Femur (tissue), 1 donor: ENCODE measurements at places on chromosomes 7 and 10.

DNA sequence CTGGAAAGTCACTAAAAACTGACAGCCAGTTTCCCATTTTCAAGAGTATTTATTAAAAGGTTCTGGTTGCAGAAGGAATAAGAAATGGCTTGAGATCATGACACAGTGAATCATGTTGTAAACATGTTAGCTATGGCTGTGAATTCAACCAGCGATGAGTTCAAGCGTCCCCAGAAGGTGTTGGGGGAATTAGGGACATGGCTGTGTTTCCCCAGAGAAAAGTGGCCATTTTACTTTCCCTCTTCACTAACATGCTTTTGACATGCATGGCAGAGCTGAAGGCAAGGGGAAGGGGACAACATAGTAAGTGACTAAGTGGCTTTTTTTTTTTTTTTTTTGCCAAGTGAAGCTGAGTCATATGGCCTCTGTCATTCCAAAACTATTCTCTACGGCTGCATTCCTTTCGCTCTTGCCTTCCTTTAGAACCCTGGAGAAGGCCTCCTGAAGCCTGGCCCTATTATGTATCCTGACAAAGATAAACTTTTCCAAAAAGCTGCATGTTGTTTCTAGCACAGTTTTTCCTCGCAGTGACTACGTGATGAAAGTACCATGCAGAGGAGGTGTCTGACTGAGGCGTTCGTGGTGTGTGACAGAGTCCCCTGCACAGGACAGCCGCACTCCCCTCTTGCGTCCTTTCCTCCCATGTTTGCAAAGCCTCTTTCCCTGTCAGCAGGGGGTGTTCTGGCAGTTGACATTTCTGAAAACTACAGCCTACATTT is 46.9 kb downstream of the EGFR start:
- DNase-seq: no peak

DNA sequence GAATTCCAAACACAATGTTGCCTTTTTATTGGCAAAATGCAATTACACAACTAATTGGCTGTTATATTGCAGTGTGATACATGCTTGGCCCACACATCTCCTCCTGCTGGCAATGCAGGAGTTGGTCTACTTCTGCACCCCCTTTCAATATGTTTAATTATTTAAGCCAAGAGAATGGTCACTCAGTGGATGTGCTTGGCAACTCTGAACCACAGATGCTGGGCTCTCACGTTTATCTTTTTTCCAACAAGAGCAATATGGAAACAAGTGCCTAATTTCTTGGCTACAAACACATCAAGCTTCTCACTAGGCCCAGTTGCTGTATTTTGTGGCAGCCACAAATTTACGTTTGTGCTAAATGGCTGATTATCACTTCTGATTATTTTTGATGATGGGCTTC is 1149.2 kb upstream of the CELF2 start:
- DNase-seq: no peak

DNA sequence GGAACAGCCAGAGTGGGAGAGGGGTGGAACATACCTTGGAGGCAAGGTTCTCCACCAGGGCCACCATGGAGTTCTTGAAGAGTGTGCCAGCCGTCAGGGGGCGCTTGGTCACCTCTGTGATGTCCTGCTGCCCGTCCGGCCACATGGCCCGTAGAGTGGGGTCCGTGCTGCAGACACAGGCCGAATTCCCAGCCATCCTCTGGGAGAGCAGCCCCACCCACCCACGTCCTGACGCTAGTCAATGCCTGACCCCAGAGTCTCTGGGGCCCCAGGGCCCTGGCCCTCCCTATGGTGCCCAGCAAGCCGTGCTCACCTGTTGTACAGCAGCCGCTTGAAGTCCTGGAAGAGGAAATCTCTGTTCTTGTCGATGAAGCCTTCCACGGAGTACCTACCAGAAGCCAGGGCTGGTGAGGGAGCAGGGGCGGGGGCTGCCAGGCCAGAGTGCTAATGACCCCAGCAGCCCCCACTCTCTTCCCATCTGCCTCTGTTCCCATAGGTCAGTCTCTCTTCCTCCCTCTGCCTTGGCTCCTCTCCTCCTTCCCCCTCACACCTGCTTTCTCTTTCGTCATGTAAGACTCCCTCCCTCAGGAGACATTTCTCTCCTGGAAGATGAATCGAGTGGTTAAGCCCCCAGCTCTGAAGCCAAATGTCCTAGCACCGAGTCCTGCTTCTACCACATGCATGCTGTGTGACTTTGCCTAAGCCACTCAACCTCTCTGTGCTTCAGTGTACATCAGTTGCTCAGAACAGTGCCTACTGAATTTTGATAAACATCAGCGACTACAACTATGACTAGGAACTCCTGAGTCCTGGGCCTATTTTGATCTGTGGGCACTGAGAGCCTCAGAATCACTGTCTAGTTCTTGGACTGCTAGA is 11.0 kb downstream of the MYO1G start:
- peak; percentile 45 for DNase-seq

DNA sequence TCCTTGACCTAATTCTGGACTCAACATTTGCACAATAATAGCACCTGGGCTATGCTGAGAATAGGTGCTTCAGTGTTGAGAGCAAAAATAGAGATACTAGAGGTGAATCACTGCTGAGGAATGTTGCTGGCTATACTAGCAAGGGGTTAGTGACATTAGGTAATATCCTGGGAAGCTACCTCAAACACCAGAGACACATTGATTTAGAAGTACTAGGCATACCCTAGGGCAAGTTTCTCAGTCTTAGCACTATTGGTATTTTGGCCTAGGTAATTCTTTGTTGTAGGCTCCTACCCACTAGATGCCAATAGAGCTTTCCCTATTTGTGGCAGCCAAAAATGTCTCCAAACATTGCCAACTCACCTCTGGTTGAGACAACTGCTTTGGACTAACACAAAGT is 484.0 kb upstream of the MBL2 start:
- DNase-seq: no peak

- peak; percentile 41 for DNase-seq
These were observed 1.7 kb downstream of the CDK6 start for GRCh38 chr7:92834507-92835260.

GRCh38 chr7:107953924-107954303 is 49.0 kb downstream of the LAMB1 start:
- no peak for DNase-seq

DNA sequence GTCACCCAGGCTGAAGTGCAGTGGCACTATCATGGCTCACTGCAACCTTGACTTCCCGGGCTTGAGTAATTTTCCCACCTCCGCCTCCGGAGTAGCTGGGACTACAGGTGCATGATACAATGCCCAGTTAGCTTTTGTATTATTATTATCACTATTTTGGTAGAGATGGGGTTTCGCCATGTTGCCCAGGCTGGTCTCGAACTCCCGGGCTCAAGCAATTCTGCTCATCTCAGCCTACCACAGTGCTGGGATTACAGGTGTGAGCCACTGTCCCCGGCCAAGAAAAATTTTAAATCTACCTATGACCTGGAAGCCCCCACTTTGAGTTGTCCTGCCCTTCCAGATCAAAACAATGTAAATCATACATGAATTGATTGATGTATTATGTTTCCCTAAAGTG is 38.8 kb downstream of the CCDC6 start:
- no peak for DNase-seq

DNA sequence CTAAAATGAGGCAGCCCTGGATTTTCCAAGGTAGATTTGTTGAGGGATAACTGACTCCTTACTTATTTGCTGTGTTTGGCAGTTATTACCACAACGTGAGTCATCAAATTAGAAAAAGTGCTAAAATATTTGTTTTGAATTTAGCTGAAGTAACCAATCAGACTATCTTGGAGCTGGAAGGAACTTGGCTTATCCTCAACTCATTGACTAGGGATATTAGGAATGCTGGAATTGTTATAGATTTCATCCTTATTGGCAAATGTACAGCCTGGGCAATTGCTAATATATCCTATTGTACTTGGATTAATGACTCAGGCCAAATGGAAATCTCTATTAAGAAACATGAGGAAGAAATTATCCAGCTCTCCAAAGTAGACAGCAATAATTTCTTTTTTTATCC is 1189.0 kb upstream of the LRRN3 start:
- no peak for DNase-seq

GRCh38 chr7:147197006-147197405 is 1080.4 kb downstream of the CNTNAP2 start:
- no peak for DNase-seq

DNA sequence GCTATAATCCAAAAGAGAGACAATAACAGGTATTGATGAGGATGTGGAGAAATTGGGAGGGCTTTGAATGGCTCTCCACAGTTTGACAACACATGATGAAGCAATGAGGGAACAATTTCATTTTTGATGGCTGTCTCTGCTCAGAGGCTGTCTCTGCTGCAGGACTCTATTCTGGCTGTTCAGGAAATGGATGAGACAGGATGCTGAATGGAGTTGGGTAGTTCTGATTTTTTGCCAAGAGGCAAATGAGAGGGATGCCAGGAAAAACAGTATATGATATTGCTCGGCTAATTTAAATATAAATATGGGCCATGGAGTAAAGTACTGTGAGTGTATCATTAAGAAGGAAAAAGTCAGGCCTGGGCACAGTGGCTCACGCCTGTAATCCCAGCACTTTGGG is 16.8 kb downstream of the APBB1IP start:
- DNase-seq: no peak

DNA sequence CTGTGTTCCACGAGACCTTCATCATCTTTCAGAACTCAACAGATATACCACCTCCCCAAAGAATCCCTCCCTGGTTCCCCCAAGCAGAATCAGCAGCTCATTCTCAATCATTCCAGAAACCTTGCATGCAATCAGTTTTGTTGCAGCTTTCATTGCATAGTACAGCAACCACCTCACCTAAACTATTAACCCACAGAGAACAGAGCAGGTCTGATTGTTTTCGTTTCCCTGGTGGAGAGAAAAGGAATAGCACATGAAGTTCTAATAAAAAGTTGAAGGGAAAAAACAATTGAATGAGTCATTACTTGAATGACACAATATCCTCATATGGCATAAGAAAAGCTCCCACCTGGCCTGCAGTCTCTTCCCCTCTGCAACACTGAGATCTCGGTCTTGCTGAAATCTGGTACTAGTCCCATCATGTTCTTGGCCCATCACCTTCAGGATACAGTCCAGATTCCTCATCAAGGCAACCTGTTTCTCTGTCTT is 147.1 kb upstream of the GDF10 start:
- DNase-seq: no peak

DNA sequence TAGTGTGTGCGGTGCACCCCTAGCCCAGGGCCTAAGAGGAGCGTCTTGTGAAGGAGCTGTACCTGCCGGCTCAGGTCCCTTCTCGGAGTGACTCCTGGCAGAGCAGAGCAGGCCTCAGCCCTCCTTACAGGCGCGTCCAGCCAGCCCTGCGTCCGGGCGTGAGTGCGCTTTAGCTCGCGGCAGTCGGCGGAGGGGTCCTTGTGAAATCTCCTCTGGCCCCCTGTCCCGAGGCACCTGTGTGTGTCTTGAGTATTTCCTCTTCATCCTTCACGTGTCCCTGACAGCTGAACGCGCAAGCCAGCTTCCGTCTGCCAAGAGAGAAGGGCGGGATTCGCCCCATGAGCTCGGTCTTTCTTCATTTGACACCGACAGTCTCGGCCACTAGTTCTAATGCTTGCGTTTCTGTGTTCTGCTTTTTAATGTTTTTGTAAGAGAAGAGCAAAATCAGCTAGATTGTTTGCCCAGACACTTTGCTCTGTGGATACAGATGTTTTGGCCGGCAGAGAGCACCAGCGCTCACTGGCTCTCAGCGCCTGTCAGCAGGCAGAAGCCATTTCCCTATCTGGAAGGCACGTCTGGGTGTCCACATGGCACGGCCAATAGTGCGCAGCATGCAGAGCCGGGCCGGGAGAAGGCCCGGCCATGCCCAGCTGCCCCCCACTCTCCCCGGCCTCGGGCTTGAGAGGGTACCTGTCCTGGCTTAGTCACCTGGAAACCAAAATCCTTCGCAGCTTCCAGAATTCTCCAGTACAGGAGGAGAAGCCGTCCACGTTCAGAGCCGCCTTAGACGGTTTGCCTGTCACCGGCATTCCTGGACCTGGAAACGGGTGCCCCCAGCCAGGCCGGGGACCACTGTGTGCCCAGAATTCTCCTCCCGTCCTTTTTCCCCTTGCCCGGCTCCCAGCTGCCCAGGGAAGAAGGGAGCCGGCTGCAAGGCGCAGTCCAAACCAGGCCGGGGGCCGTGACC is 7.0 kb downstream of the GET4 start:
- no peak for DNase-seq

DNA sequence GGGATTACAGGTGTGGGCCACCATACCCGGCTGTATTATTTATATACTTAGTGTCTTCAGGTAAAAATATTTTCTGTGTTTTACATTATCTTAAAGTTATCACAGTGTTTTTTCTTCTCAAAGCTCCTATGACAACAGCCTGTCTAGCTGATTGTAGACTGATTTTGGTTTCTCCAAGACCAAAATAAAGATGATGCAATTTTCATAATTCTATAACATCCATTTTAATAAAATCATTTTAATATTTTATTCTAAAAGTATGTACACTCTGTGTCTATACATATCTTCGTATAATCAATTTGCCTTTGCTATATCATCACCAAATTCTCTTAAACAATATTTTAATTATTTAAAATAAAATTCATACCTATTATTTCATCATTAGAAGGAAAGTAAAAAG is 108.6 kb downstream of the TRIM24 start:
- no peak for DNase-seq
